ENCODE measurements at places on chromosomes 5 and 9.
A peak's percentile ranks its signal among the peaks of the same experiment; 100 is the strongest.

DNA sequence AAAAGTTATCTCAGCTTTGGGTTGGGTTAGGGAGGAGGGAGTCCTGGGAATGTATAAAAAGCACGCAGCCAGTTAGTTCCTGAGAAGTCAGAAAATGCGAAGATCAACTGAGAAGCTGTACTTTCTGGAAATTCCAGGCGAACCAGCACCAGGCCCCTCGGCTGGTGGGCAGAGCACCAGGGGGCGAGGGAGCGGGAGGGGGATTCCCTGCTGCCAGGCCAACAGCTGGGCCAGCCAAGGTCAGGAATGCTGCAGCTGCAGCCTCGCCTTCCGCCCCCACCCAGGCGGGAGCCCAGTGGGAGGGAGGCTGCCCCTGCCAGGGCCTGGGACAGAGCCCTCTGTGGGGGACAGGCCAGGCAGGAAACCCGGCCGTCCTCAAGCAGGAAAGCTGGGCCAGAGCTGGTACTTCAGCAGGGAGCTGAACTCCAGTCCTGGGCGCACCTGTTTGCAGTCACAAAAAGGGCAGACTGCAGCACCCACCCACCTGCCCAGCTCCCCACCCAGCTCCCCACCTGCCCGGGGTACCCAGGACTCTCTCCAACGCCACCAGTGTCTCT lies 35.5 kb downstream of the VAV2 start:
- no peak overlapping the region for H3K4me3 ChIP-seq
- no peak overlapping the region for H3K27ac ChIP-seq
- H3K4me1 ChIP-seq = no peaks in the 10 kb centered on the region
- DNase-seq = no peak

DNA sequence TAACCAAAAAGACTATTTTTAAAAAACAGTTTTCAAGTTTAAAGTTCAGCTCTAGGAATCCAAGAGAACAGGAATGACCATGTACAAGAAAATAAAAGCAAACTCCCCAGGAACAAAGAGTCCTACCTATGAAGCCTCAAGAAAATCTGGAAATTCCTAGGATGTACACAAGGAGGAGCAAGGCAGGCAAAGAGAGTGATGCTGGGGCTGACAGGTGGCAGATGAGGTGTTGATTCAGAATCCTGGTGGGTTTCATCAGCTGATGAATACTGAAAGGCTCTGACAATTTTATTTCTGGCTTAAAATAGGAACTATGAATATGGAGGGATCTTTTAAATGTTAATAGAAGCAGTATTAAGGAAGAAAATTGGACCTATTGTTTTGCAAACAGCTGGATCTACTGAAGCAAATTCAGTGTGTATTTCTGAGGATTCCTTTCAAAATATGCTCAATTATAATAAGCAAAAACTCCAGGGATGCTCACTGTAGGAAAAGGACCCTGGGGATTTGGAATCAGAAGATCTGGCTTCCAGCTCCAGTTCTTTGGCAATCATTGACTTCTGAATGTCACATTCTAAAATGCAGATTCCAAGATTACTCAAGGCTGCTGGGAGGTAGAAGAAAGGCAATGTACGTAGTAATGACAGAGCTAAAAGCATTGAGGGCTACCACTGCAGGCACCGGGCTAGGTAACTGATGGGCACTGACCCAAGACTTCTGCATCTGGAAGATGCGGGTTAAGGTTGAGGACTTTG lies 28.0 kb upstream of the SH3RF2 start:
- no peaks in the 10 kb centered on the region for H3K4me1 ChIP-seq
- H3K36me3 ChIP-seq = no peaks in the 10 kb centered on the region
- peaks cover 15% of the 10 kb centered on the region for H3K27me3 ChIP-seq
- DNase-seq = no peak
- H3K27ac ChIP-seq = no peak overlapping the region

GRCh38 chr5:81786991-81787390 lies 36.1 kb upstream of the SSBP2 start:
- no peaks in the 10 kb centered on the region for H3K36me3 ChIP-seq
- H3K4me3 ChIP-seq = no peak overlapping the region
- peak overlapping the region; percentile 59 for H3K27ac ChIP-seq
- H3K27me3 ChIP-seq = no peaks in the 10 kb centered on the region
- peaks cover 38% of the 10 kb centered on the region for H3K4me1 ChIP-seq

GRCh38 chr9:37908698-37909186 lies 4.8 kb upstream of the SLC25A51 start:
- H3K4me3 ChIP-seq = no peak overlapping the region
- no peak overlapping the region for H3K27ac ChIP-seq
- H3K4me1 ChIP-seq = peaks cover 12% of the 10 kb centered on the region
- H3K27me3 ChIP-seq = no peaks in the 10 kb centered on the region

DNA sequence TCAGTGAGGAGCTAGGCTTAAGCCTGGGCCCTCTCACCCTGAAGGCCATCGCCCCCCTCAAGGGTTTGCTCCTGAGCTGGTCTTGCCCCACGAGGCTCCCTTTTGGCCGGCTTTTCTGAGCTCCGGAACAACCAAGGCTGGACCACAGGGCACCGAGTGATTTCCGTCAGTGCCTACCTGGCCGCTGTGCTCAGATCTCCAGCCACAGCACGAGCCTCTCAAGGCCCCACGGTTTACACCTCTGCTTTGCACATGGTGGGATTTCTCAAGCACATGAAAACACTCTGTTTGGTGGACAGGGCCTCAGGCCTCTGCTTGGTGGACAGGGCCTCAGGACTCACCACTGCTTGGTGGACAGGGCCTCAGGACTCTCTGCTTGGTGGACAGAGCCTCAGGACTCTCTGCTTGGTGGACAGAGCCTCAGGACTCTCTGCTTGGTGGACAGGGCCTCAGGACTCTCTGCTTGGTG lies 15.8 kb downstream of the CLPTM1L start:
- peak overlapping the region; percentile 49 for H3K27ac ChIP-seq
- DNase-seq = no peak
- H3K36me3 ChIP-seq = peaks cover 80% of the 10 kb centered on the region
- peaks cover 1% of the 10 kb centered on the region for H3K4me1 ChIP-seq
- no peak overlapping the region for H3K4me3 ChIP-seq
- no peaks in the 10 kb centered on the region for H3K27me3 ChIP-seq

- DNase-seq = peak; percentile 85
- H3K27me3 ChIP-seq = no peaks in the 10 kb centered on the region
- peaks cover 51% of the 10 kb centered on the region for H3K36me3 ChIP-seq
- peak overlapping the region; percentile 16 for H3K4me3 ChIP-seq
- peak overlapping the region; percentile 82 for H3K27ac ChIP-seq
Observed at GRCh38 chr5:177300236-177300880, 3.2 kb downstream of the RAB24 start.

GRCh38 chr9:75071530-75072122 lies 16.3 kb downstream of the NMRK1 start:
- H3K27me3 ChIP-seq = no peaks in the 10 kb centered on the region
- no peak overlapping the region for H3K27ac ChIP-seq
- no peak overlapping the region for H3K4me3 ChIP-seq

DNA sequence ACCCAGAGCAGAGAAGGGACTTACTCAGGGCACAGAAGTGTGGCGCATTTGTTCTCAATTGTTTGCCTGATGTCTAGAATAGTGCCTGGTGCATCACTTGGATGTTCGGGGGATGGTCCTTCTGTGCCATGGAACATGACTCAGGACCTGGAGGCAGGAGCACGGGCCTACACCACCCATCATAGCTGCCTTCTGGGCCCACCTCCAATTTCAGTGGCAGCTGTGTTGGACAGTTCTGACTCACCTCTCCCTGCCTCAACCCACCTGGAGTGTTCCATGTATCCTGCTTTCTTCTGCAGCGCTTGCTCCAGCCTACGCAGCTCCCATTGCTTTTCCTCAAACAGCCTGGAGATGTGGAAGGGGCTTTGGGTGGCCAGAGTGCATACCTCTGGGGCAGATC lies 12.5 kb upstream of the CXCL14 start:
- no peaks in the 10 kb centered on the region for H3K36me3 ChIP-seq
- no peak overlapping the region for H3K4me3 ChIP-seq
- no peak overlapping the region for H3K27ac ChIP-seq
- H3K4me1 ChIP-seq = no peaks in the 10 kb centered on the region
